ENCODE measurements at places on chromosomes 11 and 22.

DNA sequence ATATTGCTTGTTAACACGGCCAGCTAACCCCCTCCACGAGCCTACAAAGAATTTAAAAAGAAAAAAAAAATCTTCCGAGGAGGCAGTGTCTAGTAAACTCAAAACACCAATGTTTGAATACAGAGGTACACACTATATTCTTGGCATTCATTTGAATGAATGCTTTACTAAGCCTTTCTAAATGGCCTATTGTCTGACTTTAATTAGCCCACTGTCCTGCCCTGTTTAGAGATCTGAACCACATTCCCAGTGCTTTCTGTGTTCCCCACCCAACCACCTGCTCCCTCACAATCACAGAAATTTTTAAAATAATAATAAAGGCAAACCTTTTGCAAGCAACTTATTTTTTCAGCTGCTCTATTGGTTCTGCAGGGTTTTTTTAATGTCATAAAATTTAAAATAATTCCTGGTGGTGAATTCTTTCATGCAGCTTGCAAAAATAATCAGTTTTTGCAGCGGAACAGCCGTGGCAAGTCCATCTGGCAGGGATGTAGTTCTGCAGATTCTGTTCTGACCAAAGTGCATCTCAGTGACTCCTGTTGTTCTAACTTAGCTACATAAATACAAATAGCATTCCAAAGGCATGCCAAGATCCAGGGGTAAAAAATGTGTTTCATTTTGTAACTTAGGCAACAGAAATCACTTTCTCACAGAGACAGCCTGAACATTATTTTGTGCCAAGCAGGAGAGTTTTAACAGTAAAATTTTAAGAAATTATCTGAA, 23.8 kb downstream of the POU2AF2 start:
- no peak for DNase-seq

GRCh38 chr11:114027926-114028325, 31.6 kb upstream of the ZBTB16 start:
- DNase-seq, result no peak

- peak; percentile 41 for DNase-seq
These were observed at the start of gene ACTN3 for GRCh38 chr11:66546368-66546965. TSS of gene ACTN3 (plus strand) at chr11:66546903. CDS start at chr11:66546938, 35 bp downstream.

DNA sequence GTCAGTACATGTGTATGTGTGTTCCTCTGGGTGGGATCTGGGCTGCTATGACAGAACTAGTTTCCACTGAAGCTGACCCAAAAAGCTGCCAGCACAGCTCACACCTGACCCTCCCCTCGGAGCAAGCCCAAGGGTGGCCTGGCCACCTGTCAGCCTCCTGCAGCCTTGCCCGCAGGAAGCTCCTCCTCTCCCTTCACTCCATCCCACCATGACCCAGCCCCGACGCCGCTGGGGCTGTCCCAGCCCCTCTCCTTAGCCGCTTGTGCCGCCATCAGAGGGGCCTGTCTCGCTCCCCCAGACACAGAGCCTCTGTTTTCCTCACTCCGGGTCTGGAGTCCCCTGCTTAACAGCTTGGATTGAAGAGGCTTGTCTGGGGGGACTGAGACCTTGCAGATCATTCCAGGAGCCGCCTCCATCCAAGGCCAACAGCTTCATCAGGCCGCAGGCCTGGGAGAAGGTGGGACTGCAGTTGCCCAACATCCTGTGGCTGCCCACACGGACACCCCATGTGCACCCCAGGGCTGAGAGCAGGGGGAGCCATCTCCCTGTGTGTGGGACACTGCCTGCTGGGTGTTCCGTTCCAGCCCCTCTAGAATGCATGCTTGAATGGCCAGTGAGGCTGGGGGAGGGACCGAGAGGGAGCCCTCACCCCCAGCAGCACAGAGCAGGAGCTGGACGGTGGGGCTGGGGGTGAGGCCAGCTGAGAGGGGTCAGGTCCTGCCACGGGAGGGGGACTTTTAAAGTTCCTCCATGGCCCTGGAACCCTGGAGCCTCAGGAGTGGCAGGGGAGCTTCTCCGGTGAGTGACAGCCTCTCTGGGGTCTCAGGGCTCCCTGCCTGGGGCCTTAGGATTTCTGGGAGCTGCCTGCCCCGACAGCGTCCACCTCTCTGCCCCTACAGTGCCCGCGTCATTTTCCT, 696 bp downstream of the MRGPRF start:
- DNase-seq, result peak; percentile 32

GRCh38 chr22:36277482-36278291, 24.8 kb downstream of the APOL1 start:
- peak; percentile 66 for DNase-seq

DNA sequence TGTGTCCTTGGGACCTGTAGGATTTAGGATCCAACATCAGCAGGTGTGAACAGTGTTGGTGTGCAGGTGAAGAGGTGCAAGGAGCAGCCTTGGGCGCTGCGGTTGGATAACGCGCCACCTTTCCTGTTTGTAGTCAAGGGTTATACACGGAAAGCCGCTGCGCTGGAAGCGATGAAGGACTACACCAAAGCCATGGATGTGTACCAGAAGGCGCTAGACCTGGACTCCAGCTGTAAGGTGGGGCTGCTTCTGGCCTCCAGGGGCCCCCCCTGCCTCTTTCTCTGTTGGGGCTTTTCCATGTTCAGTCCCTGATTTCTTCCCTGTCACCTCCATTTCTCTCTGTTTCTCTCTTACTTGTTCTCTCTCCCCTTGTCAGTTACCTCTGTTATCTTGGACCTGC, 3.5 kb upstream of the FERMT3 start:
- no peak for DNase-seq

GRCh38 chr22:24996420-24996952, 44.0 kb downstream of the KIAA1671 start:
- peak; percentile 28 for DNase-seq

DNA sequence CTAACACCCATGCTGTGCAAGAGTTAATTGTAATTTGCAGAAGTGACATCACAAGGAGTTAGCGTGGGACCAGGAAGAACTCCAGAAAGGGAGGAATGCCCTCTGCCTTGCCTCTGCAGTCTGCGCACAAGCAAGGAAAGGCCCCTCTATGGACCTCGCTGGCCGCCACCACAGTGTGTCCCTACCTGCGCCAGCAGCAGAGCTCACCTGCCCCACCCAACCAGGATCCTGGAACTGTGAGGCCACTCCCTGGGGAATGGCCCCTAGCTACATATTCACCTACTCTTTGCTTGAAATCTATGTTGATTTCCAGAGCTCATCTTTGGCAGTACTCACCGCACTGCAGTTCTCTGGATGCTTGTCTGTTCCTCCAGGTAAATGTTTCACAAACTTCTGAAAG, 72.0 kb upstream of the MTNR1B start:
- DNase-seq, result no peak

GRCh38 chr22:24582056-24582814, 10.6 kb downstream of the LRRC75B start:
- DNase-seq, result no peak

DNA sequence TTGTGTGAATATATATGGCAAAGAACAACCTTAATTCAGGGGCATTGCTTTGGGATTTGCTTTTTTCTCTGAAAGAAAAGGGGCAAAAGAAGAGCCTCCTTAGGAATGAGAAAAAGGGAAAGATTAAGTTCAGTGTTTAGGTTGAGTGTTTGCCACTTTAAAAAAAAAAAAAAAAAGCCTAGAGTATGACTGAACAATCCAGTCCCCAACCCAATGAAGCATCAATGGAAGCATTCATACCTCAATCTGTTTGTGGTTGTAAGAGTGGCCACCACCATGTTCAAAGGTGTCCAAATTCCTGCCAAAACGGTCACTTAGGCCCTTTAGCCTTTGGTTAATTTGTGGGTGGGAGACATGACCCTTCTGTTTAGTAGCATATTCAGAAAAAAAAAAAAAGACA, 260.6 kb downstream of the SOX6 start:
- DNase-seq, result no peak

DNA sequence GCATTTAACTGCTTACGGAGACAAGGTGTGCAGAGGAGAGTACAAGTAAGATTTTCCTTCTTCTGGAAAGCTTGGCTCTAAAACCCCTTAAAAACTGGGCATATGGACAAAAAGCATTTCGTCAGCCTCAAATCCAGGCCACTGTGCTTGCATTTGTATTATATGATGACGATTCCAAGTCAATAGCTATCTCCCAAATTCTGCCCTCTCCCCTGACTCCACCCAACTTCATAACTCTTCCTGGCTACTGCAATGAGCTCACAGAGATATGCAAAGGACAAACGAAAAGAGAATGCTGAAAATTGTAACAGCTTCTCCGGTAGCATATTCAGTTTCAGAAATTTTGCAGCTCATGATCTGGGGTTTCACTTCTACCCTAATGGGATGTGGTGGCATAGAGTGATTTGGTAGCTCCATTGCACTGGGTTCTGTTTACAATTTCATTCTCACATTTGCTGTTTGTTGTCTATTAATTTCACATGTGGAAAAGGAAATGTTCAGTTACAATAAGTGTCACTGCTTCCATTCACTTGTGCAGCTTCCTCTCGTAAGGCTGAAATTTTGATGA, 45.6 kb upstream of the CHRM4 start:
- no peak for DNase-seq

DNA sequence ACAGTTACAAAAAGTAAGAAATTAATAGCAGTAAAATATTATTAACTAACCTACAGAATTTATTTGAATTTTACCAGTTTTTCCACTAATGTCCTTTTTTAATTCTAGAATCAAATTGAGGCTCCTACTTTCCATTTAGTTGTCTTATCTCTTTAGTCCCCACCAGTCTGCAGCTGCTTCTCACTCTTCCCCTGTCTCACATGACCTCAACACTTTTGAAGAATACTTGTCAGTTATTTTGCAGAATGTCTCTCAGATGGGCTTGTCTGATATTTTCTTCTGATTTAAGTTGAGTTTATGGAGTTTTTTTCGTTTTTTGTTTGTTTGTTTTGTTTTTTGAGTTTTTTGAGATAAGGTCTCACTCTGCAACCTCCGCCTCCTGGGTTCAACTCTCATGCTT, 74.3 kb upstream of the ADORA2A start:
- no peak for DNase-seq

GRCh38 chr11:118621071-118621783, 13.8 kb downstream of the PHLDB1 start:
- DNase-seq, result peak; percentile 91

GRCh38 chr11:101914341-101914737, 471 bp upstream of the CEP126 start:
- DNase-seq, result peak; percentile 41

- no peak for DNase-seq
These were observed 15.1 kb upstream of the RGL4 start for GRCh38 chr22:23675502-23676415.

GRCh38 chr22:17412232-17412631, 43.0 kb downstream of the CECR2 start:
- DNase-seq, result no peak

DNA sequence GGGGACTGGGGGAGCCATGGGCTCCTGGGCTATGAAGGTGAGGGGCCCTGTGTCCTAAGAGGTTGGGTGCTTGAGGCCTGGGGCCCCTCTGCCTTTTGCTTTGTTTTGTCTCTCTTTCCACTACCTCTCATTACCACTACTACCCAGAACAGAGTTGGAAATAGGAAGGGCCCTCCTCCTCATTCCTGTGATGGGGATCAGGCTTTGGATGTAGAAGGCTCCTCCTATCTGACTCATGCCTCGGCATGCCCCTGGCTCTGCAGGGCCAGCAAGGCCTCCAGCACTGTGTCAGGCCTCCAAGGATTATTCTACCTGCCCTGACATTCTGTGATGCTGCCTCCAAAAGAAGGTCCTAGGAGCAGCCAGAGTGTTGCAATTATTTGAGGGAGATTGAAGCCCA, 766 bp downstream of the IZUMO1R start:
- DNase-seq, result peak; percentile 4

GRCh38 chr11:126012852-126013251, 49.8 kb downstream of the CDON start:
- no peak for DNase-seq

DNA sequence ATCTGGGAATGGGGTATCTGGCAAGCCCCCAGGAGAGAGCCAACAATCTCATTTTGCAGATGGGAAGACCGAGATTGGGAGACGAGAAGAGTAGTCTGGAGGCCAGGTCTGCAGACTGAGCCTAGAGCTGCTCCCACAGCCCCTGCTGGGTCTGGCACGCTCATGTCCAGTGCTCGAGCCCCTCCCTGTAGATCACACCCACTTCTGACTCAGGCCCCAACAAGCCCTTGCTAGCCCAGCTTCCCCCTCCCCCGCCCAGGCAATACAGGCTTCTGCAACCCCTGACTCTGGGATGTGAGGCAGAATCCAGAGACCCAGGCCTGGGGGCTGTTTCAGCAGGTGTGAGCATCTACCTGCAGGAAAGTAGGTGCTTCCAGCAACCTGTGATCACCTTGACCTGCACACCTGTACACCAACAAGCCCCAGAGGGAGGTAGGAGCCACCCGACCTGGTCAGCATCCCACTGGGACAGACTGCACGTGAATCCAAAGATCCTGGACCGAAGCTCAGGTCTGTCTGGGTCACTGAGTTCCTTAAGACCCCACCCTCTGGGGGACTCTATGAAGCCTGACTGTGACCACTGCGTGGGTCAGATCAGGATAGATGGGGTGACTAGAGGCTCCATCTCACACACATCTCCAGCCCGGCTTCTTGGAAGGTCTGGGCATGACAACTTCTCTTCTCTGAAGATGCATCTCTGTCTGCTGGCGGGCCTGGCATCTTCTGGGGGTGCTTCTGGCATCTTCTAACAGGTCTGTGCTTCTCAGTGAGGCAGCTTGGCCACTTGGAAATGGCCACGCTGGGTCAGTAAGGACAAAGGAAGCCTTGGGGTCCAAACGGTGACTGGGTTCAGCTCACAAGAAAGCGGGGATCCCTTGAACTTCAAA, 29.3 kb downstream of the LINC01488 start:
- peak; percentile 67 for DNase-seq

Data from fibroblast of skin of right quadriceps (primary cell).